ENCODE measurements at places on chromosomes 13 and 19.

GRCh38 chr19:19997656-19998268 lies 41.5 kb downstream of the ZNF682 start:
- DNase-seq, result no peak

DNA sequence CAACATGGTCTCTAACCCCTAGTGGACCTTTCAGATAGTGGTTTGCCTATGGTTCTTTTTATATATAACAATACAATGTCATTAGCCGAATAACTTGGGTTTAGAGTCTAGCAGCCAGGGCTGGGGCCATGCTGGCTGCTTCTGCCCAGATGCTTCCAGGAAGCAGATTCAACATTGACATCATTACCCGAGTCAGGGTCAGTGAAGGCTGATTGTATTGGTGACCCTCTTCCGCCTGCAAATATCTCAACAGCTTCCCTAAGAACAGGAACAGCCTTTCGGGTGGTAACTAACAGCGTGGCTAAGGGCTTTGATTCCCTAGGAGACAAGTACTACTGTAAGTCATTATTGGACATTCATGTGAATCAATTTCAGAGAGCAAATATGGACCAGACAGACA lies 476.4 kb downstream of the UQCRFS1 start:
- no peak for DNase-seq

- DNase-seq, result no peak
Measured at GRCh38 chr13:49669735-49670309, 21.5 kb downstream of the EBPL start.

DNA sequence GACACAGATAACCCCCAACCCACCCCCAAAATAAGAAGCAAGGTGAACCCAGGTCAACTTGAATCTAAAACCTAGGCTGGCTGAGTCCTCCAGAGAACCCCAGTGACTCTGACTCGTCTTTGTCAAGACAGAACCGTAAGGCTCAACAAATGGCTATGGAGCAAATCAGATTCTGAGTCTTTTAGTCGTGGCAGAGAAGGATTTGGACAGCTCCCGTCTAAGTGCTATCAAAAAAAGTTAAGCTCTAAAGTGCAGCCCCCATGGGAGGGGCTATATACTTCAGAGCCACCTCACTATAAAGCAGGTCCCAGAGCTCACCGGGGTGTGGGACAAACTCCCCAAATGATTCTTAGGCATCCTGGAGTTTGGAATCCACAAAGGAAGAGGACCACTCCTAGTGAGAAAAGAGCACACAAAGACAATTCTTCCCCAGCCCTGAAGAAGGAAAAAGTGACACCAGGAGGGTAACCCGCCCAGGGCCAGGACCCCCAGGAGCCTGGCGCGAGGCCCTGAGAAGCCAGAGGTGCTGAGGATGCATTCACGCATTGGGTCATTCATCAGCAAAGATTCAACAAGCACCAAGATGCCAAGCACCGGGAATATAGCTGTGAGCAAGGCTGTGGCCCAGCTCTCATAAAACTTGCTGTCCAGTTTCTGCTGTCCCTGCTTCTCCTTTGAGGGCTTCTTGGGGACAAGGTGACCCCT lies 25.4 kb upstream of the C13orf42 start:
- no peak for DNase-seq

DNA sequence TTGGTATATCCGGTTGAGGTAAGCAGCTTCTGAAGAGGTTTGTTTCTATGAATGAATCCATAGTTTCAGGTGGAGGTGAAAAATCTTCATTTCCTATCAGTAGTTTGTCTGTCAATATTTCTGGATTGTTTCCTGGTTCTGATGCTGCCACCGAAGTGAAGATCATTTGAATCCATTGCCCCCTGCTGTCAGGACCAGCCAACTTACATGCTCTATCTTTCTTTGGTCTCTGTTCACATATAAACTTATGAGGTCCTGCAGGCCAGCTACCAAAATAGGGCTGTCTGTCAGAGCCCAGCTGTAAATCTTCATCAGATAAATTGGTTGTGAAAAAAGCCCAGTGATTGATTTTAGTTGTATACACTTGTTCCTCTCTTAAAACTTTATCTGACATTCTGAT lies 15.2 kb upstream of the N4BP2L1 start:
- DNase-seq, result no peak

DNA sequence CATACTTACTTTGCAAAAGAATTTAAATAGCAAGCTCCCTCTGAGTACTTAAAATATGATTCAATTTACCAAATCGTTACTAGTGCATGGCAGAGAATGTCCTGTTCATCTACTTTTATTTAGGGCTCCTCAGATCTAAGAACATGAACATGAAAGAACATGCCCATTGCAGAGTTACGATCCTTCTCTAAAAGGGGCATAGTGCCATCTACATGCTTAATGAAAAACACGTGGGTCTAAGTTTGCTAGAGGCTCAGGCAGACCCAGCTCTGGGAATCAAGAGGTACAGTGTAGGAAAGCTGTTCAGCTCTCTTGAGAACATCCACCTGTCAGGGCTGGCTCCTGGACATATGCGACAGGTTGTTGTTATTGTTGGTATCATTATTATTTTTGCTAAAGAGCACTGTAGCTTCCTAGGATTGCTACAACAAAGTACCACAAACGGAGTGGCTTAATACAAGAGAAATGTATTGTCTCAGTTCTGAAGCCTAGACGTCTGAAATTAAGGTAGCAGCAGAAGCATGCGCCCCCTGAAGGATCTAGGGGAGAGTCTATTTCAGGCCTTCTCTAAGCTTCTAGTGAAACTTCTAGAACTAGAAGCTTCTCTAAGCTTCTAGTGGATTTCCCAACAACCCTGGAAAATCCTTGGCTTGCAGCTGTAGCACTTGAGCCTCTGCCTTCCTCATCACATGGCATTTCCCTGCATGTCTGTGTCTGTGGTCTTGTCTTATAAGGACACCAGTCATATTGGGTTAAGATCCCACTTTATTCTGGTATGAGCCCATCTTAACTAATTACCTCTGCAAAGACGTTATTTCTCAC lies 133.9 kb downstream of the DCT start:
- DNase-seq, result no peak

- DNase-seq, result no peak
Measured at GRCh38 chr13:48720621-48721020, 66.9 kb downstream of the CYSLTR2 start.

- DNase-seq, result no peak
Measured at GRCh38 chr19:30792561-30793505, 420.6 kb downstream of the ZNF536 start.

GRCh38 chr19:10283301-10284064 lies 3.3 kb upstream of the ICAM4 start:
- DNase-seq, result no peak

DNA sequence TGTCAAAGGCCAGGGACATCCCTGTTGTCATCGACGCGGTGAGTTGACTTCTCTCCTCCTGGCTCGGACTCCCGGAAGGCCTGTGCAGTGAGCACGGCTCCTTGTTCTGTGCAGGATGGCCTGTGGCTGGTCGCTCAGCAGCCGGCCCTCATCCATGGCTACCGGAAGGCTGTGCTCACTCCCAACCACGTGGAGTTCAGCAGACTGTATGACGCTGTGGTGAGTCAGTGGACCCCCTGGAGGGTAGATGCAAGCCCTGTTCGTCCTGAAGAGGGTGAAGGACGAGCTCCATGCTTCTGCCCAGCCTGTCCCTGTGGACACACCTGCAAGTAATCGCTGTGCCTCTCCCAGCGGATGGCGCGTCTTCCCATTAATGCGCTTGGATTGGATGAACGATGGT lies 19.2 kb downstream of the NAXD start:
- DNase-seq, result no peak

- DNase-seq, result no peak
Measured at GRCh38 chr19:44164327-44164672, 600 bp upstream of the ZNF226 start.

GRCh38 chr13:113479179-113479578 lies 11.3 kb downstream of the DCUN1D2 start:
- DNase-seq, result no peak

DNA sequence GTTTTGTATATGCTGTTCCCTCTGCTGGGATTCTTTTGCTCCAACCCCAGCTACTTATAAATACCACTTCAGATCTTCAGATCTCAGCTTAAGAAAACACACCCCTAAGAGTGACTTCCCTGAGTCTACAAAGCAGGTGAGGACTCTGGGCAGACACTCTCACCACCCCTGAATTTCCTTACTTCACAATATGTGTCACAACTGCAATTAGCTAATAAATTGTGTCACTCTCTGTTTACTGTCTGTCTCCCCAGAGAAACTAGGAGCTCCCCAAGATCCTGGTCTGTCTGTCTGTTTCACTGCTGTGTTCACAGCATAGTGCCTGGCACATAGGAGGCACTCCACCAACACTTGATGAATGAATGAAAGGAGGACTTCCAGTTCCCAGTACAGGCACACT lies 14.4 kb downstream of the CEBPA start:
- peak; percentile 1 for DNase-seq

GRCh38 chr13:50055454-50055853 lies 40.2 kb downstream of the KCNRG start:
- no peak for DNase-seq

All from spleen (tissue), 13 donors.